ENCODE measurements at places on chromosomes 7 and 10.

- DNase-seq = no peak
These were observed 50.3 kb downstream of the SRRM3 start for GRCh38 chr7:76252021-76252420.

DNA sequence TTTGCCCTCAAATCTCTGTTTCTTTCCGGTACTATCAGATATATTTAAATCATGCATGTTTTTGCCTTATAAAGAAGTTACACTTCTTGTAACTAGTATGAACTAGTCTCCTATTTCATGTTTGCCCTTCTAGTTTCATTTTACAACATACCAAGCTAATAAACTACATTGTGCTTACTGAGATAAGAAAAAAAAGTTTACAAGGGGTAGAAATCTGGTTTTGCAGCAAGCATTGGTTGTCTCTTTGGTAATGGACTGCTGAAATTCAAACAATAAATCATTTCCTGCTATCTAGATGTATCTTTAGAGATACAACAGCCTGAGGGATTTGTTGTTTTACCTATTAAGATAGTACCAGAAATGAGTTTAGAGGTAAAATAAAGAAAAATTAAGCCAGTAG, 18.8 kb downstream of the PTTG1IP2 start:
- DNase-seq = no peak

DNA sequence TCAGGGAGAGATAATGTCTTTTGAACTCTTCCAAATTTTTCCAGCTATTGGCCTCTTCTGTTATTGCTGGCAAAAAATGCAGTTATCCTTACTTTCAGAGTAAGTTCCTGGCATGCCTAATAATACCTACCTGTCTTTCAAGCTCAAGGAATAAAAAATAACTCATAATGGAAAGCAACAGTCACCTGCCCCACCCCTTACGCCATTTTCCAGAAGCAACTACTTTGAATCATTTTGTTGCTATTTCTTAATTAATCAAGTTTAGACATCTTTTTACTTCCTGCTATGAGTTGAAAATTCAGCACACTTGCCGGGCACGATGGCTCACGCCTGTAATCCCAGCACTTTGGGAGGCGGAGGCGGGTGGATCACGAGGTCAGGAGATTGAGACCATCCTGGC, 23.0 kb upstream of the CDK13 start:
- no peak for DNase-seq

DNA sequence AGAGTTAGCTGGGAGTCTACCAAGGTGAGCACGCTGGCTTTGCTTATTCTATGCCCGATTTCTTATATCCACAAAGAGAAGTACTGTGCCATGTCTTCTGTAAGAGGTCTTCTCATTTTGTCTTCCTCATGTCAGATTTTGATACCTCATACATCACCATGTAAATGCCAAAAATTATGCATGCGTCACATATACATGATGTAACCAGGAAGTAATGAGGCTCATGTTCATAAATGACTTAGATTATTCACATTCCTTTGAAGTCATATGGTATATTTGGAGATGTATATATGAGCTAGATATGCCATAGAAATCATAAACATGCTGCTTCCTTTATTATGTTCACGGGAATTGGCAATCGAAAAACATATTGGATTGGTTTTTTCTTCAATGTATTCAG, 97.7 kb upstream of the CELF2 start:
- no peak for DNase-seq

DNA sequence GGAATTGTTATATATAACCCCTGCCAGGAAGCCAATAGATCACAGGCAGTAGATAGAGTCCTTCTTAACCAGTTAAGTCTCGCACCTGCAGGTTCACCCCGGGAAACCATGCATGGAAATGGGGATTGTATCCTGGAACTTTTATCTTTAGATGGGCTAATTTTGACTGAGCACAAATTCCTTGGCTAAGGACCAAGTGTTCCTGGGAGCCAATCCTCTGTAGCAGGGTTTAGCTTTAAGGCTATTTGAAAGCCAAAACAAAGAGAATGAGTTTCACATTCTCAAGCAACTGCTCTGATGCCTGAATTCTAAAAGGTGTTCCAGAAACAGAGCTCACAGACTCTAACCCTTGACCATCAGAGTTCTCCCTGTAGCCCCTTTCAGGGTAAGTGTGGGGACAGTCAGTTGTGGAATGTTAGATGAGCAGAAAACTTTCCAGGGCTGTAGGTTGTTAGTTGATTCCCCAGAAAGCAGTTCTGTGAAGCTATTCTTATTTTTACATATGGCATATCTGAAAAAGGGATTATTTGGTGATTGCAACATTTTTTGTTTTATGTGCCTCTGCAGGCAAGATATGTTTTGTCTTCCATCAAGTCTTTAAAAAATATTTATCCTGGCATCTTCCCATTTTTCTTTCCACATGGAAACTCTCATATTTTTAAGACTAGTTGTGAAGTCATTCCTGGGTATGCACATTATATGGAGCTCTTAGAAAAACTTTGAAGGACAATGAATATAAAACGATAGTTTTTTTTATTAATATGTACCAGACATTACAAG, 16.2 kb upstream of the NPVF start:
- DNase-seq = no peak

- no peak for DNase-seq
These were observed 232.8 kb upstream of the FOXK1 start for GRCh38 chr7:4449263-4449662.

- DNase-seq = no peak
These were observed 4.6 kb downstream of the SFTPA2 start for GRCh38 chr10:79555354-79556309.

- no peak for DNase-seq
These were observed 371.4 kb downstream of the DNAJB6 start for GRCh38 chr7:157707983-157708918.

- peak; percentile 66 for DNase-seq
These were observed 51.8 kb upstream of the BMPER start for GRCh38 chr7:33853361-33854062.

DNA sequence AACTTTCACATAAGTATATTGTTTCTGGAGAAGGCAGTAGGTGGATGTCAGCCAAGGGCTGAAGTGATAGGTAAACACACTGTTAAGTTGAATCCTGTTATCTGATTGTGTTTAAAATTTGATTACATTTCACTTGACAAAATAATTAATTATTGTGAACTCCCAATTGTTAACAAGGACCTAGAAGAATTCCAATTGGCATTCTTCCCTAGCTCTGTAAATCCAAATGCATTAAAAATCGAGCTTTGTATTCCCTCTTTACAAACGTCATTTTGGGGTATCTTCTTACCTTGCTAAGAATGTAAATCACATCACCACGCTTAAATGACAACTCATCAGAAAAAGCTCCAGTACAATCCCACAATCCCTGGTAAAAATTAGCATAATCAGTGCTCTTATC, 179.9 kb downstream of the SKAP2 start:
- no peak for DNase-seq

DNA sequence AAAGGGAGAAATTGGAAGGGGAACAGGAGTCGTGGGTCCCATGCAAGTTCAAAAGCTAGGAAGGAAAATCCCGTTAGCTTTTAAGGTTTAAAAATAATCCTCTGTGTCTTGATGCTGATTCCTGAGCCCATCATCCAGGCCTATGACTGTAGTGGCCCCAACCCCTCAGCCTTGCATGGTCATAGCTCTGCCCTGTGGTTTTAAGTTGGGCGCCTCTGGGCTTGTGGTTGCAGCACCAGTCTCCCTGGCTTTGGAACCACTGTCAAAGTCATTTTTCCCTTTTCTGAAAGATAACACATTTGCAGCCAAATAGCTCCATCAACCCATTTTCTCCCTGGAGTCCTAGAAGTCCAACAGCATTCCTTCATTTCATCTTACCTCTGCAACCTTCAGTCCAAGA, 13.6 kb downstream of the TMEM236 start:
- DNase-seq = no peak

DNA sequence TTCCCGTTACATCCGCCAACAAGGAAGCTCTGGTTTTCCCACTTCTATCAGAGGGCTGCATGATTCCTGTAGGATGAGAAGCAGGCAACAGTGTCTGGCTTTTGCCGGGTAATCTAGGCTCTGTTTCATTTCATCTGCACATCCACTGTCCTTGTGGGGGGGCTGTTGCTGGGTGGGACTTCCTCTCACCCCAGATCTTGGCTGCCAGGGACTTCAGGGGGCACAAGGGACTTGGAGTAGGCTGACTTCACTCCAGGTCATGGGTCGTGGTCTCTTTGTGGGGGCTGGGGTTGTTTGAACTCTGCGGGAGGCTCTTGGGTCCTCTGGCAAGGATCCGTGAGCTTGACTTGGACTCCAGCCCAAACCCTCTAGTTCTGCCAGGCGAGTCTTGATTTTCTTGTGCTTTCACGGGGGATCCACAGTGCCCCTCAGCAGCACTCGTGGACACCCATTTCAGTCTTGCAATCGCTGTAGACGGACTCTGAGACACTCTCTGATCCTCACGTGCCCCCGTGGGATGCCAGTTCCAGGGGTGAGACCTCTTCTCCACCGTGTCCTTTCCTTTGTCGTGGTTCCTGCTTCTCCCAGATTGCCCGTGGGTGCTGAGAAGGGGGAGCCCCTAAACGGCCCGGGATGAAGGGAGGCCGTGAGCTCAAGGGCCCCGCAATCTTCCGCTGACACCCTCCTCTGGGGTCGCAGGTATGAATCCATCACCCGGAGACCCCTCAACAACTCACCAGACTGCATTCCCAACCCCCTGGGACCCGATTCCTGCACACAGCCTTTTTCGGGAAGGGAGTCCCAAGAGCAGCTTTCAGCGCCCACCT, 21.4 kb upstream of the ZNF273 start:
- no peak for DNase-seq

DNA sequence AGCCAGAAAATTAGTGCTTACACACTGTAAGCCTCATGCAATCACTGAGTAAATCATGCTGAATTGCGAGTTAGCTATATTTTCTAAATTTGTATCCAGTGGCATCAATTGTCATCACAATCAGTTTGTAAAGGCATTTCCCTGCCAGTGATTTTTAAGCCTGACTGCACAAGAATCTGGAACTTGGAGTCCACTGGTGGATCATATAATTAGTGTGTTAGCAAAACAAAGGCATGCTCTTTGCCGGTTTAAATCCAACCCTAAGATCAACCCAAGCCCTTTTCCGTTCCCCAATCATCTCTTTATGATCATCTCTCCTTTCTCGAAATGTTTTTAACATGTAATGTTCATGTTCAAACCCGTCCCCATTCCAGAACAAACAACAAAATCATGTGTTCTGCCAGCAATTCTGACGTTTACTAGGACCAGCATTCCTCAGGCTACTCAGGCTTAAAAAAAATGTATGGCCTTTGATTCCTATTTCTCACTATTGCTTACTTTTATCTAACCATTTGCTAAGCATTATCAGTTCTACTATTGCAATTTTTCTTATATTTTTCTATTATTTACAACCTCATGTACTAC, 649.2 kb downstream of the SORCS1 start:
- no peak for DNase-seq

- DNase-seq = no peak
These were observed 57.8 kb downstream of the EBLN1 start for GRCh38 chr10:22159979-22160378.

DNA sequence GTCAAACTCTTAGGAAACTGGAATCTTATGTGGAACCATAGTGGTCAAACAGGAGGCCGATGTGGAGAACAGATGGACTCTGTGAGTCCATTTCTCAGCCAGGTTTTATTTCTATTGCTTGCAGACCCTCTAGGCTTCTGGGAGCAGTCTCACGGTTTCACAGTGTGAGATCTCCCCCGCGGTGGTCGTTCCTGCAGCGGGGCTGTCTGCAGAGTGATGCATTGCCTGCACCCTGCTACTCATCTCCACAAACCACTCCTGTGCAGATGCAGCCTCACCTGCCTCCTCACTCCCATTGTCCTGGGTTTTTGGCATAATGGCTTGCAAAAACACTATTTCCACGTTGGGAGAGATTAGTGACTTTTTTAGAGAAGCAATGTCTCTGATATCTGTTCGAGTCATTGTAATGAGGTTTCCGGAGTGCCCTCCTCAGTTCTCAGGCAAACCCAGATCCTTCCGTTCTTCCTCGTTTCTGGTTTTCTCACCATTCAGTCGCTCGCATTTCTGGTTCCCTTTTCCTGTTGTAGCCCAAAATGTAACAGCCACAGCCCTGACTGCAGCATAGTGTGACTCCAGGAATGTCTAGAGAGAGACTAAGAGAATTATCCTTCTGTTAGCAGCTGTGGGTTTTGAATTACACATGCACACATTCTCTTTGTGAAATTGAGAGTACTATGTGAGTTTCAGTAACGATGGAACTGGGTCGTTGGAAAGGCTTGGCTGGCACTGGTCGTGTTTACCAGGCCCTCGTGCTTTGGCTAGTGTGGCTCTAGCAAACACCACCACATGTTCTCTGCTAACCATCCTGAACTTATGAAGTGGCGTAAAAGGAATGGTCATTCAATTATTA, 30.2 kb downstream of the ACADSB start:
- no peak for DNase-seq

All from AG04450 (cell line).